ENCODE measurements at places on chromosomes 16 and 17.

- DNase-seq, result no peak
Observed at GRCh38 chr17:68288375-68288774, 2.6 kb downstream of the SLC16A6 start.

- no peak for DNase-seq
Observed at GRCh38 chr16:13471036-13471435, 448.9 kb upstream of the ERCC4 start.

GRCh38 chr16:15996432-15997109, 47.2 kb downstream of the ABCC1 start:
- DNase-seq, result peak; percentile 11

DNA sequence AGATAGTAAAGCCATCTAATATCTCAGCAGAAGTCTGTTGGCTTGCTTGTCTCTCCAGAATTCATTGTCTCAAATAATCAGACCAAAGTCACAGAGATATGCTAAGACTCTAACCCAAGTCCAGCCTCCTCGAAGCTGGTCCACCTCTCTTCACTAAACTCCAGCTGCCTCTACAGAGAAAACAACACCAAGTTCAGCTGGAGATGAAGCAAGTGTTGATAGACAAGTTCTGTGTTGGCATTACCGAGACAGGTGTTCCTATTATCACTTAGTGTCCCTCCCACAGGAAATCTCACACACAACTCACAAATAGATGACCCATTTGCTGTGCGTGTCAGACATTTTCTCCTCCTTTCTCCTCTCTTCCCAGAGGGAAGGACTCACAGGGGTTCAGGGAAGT, 164.4 kb upstream of the ANKFN1 start:
- DNase-seq, result no peak

DNA sequence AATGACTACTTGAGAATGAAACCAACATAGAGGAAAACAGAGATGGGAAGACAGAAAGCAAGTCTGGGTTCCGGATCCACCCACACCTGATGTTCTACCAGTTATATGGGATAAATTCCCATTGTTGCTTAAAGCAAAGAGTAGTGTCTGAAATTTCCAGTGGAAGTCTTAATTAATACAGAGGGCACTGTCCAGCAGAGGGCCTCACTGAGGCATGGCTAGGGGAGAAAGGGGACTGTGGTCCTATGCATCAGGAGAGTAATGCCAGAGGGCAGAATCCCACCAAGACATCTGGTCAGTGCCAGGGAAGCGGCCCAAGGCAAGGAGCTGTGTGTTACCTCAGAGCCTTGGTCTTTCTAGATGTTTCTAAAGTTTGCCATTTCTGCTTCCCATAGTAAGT, 7.5 kb upstream of the UMOD start:
- no peak for DNase-seq

All from heart left ventricle (tissue), 16 donors.